ENCODE measurements at places on chromosomes 4 and X.
A peak's percentile ranks its signal among the peaks of the same experiment; 100 is the strongest.

- DNase-seq: no peak
Observed at GRCh38 chr4:16192057-16192456, 34.2 kb downstream of the TAPT1 start.

GRCh38 chrX:39599339-39599738 lies 498.4 kb downstream of the BCOR start:
- DNase-seq: no peak

- no peak for DNase-seq
Observed at GRCh38 chr4:80189956-80190677, 7.2 kb upstream of the PRDM8 start.

GRCh38 chr4:129641179-129641578 lies 545.2 kb downstream of the C4orf33 start:
- DNase-seq: peak; percentile 1

GRCh38 chrX:133402830-133403625 lies 12.3 kb downstream of the GPC4 start:
- DNase-seq: no peak

- no peak for DNase-seq
Observed at GRCh38 chrX:129784371-129784770, 4.6 kb downstream of the SASH3 start.

- DNase-seq: no peak
Observed at GRCh38 chr4:1395941-1396805, 10.1 kb downstream of the NKX1-1 start.

Measured in stimulated activated CD8-positive, alpha-beta memory T cell treated with anti-CD3 and anti-CD28 coated beads, Interleukin-15, amount 100 ng/mL, for 24 hours (primary cell).